ENCODE measurements at places on chromosomes 6 and 20.

- no peak for DNase-seq
Measured at GRCh38 chr6:23176471-23176870, 607.1 kb downstream of the HDGFL1 start.

- no peak for DNase-seq
Measured at GRCh38 chr20:32977281-32978008, 26.8 kb downstream of the SUN5 start.

GRCh38 chr6:115573861-115574260 lies 486.8 kb downstream of the FRK start:
- no peak for DNase-seq

DNA sequence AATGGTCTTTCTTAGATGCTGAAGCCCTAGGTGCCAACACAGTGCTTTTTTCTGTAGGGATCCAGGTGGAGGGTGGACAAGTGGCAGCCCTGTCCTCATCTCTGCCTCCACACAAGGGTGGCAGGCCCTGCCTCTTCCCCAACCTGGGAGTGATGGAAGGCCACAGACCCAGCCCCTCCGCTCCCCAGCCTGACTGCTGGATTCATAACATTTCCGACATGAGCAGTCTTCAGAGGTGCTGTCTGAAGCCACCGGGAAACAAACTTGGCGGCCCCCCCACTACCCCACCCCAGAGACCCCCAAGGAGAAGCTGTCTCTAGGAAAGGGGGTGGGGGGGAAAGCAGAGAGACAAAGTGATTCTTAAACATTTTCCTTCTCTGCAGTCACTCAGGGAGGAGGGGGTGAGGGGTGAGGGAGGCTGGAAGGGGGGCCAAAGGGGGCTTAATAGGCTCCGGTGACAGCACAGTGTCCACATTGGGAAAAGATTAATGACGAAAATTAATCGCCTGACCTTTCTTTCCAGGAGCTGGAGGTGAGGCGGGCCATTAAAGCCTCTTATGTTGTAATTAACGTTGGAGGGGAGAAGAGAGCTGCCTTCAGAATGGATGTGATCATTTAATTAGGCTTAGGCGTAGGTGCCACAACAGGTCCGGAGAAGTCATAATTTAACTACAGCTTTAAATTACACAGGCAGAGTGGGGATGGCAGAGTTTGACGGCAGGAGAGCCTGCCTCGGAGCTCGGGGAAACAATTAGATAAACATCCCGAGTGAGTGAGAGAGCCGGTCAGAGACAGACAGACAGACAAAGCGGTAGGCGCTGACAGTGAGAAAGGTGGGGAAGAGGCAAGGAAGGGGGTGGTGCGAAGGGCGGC lies 76.8 kb upstream of the FOXP4 start:
- no peak for DNase-seq

DNA sequence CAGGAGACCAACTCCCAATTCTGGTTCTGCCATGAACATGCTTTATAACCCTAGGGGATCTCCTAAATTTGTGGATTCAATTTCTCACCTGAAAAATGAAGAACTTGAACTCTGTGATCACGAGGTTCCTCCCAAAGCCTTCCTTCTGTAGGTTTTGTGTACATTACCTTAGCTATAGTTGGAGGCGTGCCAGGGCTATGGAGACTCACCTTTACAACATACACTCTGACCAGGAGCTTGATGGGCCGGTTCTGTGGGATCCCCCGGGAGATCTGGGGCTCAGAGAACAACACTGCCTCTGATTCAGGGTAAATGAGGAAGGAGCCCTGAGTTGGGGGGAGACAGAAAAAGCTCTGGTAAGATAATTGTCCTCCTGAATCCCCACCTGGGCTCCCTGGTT lies 34.1 kb downstream of the ERGIC3 start:
- no peak for DNase-seq

GRCh38 chr6:108260126-108260808 lies 573 bp downstream of the SNX3 start:
- DNase-seq: peak; percentile 71
